Activated CD8-positive, alpha-beta memory T cell treated with anti-CD3 and anti-CD28 coated beads for 48 hours (primary cell): ENCODE measurements at places on chromosomes 7 and 10.

- no peak for DNase-seq
Observed at GRCh38 chr7:80139236-80139635, 4.6 kb downstream of the GNAI1 start.

DNA sequence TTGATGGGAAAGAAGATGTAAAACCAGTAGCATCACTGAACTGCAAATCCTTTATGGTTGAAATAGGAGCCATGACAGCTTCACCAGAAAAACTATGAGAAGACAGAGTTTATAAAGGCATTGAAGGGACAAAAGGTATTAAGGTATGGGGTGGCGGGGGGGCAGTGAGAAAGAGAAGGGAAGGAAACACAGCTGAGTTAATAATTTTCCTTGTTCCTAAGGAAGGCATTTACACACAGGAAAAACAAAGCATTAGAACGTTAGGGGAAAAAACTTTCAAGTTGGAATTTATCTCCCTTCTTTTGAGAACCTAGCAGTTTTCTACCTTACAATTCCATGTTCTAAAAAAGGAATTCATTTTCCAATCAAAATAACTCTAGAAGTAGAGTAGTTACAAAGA is 4.4 kb downstream of the LARP4B start:
- DNase-seq, result no peak

- DNase-seq, result no peak
Observed at GRCh38 chr10:486206-486605, 203.3 kb downstream of the DIP2C start.

DNA sequence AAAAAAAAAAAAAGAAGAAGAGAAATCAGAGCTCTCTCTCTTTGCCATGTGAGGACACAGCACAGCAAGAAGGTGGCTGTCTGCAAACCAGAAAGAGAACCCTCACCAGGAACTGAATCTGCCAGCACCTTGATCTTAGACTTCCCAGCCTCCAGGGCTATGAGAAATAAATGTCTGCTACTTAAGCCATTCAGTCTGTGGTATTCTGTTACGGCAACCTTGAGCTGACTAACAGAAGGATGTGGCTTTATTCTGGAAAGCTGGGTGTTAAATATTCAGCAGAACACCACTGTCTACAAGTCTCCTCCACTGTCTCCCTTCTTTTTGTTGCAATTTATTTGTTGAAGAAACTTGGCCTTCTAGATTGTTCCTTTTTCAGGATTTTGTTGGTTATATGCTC is 5.0 kb downstream of the COL26A1 start:
- no peak for DNase-seq

- DNase-seq, result no peak
Observed at GRCh38 chr7:70408891-70409290, 723.1 kb upstream of the GALNT17 start.

DNA sequence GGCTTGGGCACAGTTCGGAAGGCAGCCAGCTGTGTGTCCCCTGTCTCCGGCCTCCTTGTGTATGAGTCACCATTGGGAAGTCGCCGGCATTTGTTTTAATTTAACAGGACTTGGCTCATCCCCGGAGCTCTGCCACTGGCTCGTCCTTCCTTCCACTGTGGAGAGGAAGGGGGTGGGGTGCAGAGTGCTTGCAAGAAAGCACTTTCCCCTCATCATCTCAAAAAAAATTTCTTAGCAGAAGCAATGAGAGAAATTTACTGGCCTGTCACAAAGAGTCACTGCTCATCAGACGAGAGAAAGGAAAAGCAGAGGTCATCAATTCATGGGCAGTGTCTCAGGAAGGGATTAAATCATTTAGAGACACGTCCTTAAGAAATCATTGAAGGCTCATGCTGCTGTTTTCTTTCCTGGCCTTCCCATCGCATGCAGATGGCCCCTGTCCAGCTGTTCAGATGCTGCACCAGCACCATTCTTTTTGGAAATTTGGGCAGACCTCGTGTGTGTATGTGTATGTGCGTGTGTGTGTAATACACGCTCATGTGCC is 93.3 kb downstream of the BMS1 start:
- DNase-seq, result no peak

GRCh38 chr7:80410081-80410480 is 101.8 kb downstream of the GNAT3 start:
- DNase-seq, result no peak

DNA sequence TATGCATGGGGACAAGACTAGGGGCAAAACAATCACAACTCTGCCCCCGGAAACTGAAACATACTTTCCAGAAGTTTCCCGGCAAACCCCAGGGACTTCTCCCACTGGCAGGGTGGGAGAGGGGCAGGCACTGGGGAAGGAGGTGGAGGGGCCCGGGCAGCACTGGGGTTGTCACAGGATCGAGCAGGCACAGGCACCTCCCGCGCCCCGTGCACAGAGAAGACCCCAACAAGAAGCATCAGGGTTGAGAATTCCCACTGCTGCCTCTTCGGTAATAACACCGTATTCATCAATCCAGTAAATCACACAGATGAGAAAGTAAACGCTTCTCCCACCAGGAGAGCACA is 490.5 kb downstream of the PTPRN2 start:
- DNase-seq, result no peak

DNA sequence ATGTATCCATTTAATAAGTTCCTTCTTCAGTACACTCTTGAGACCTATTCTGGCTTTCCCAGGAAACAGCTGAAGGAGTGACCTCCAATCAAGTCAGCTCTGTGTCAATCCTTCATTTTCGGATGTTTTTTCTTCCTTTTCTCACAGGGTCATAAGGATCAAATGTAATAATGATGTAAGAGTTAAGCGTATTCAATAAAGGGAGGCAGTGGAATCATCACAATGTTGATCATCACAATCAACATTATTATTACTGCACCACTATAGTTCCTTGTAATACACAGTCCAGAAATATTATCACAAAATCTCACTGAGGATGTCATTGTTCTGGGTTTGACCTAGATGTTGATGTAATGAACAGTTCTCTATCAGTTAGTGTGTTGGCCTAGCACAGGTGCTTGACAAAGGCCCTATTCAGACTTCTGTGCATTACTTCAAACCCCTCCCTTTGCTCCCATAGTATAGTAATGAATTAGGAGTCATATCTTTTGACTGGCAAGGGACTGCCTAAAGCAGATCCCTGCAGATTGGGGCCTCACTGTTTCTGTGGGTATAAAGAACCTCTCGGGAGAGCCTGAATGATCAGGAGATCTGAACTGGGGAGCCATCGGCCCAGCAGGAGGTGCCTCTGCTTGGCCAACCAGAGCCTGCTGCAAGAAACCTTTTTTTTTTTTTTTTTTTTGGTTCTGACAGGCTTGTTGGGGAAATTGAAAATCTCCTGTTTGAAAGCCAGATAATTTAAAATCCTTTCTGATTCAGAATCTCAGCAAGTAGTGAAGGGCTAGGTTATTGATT is 100.6 kb downstream of the KAT6B start:
- DNase-seq, result no peak

DNA sequence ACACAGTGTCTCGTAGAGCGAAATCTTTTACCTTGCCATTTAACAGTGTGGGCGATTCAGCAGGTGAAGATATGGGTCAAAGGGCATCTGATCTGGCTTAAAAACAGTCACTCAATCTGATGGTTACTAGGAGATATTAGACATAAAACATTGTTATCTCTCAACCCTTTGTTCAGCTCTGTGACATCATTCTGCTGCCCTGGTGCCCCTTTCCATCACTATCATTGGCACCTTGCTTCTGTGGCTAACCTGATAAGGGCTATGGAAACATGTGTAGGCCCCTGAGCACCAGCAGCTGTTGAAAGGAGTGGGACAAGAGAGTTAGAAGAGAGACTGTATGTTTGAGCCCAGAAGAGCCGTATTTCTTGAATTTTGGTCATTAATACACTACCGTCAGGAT is 650.3 kb downstream of the PHTF2 start:
- no peak for DNase-seq

DNA sequence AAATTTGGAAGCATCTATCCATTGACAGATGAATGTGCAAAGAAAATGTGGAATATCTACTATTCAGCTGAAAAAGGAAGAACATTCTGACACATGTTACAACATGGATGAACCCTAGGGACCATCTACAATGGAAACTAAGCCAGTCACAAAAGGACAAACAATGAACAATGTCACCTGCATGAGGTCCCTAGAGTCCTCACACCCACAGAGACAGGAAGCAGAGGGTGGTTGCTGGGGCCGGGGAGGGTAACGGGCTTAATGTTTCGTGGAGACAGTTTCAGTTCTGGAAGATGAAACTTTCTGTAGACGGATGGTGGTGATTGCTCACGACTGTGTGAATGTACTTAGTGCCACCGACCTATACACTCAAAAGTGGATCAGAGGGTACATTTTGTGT is 282.9 kb downstream of the ADARB2 start:
- no peak for DNase-seq
